Neural progenitor cell (in vitro differentiated cells): ENCODE measurements at places on chromosomes 12 and 14. TPM values are rescaled to one million over a fixed set of nuclear protein-coding genes. Genes with fewer than 3 reads are reported as not detected.

DNA sequence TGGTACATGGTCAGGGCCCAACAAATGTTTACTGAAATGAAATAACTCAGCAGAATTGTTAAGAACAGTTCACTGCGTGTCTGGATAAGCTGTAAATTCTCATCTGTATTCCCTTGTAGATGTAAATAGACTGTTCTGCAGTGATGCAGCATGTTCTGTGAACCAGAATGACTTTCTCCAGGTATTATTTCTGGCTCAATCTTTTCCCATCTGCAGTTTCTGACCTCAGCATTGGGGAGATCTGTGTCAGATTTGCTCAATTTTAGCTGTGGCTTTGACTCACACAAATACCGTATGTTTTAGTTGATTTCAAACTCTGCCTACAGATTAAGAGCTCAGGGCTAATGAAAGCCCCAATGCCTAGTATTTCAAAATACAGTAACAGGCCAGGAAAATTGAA is 49.2 kb upstream of the DICER1 start:
- no peak overlapping the region for H3K27ac ChIP-seq
- no peaks in the 10 kb centered on the region for H3K27me3 ChIP-seq
- H3K36me3 ChIP-seq: no peaks in the 10 kb centered on the region
- no peak overlapping the region for H3K4me3 ChIP-seq
- no peak for DNase-seq

GRCh38 chr12:70849265-70849960 is 71.1 kb downstream of the PTPRR start:
- no peaks in the 10 kb centered on the region for H3K27me3 ChIP-seq
- no peak for DNase-seq
- H3K27ac ChIP-seq: no peak overlapping the region

DNA sequence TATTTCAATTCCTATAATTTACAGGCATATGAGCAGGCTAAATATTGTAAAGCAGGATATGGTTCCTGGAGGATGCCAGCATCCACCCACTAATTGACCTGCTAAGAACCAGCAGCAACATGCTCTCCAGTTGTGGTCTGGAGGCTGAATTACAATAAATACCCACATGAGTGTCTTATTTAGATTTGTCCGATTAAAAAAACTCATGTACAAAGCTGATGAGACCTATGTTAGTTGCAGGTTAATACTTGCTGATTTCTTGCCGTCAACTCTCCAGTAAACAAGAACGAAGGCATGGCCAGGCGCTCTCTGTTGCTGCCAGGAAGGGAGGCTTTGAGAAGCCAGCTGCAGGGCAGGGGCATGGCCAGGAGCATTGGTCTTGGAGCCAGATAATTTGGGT is 169.3 kb upstream of the PRICKLE1 start:
- H3K27ac ChIP-seq: no peak overlapping the region
- DNase-seq: no peak
- H3K4me1 ChIP-seq: peaks cover 21% of the 10 kb centered on the region
- H3K27me3 ChIP-seq: no peaks in the 10 kb centered on the region
- no peak overlapping the region for H3K4me3 ChIP-seq

GRCh38 chr12:120316798-120317223 is 10.8 kb downstream of the PLA2G1B start:
- no peak overlapping the region for H3K27ac ChIP-seq
- DNase-seq: no peak
- no peaks in the 10 kb centered on the region for H3K36me3 ChIP-seq
- H3K4me3 ChIP-seq: peak overlapping the region; percentile 44
- H3K27me3 ChIP-seq: no peaks in the 10 kb centered on the region
- peaks cover 6% of the 10 kb centered on the region for H3K4me1 ChIP-seq

- H3K36me3 ChIP-seq: no peaks in the 10 kb centered on the region
- peak overlapping the region; percentile 91 for H3K4me3 ChIP-seq
- H3K27ac ChIP-seq: peak overlapping the region; percentile 35
- H3K27me3 ChIP-seq: peaks cover 14% of the 10 kb centered on the region
Observed at GRCh38 chr14:69153152-69153872, 393 bp upstream of the DCAF5 start.

DNA sequence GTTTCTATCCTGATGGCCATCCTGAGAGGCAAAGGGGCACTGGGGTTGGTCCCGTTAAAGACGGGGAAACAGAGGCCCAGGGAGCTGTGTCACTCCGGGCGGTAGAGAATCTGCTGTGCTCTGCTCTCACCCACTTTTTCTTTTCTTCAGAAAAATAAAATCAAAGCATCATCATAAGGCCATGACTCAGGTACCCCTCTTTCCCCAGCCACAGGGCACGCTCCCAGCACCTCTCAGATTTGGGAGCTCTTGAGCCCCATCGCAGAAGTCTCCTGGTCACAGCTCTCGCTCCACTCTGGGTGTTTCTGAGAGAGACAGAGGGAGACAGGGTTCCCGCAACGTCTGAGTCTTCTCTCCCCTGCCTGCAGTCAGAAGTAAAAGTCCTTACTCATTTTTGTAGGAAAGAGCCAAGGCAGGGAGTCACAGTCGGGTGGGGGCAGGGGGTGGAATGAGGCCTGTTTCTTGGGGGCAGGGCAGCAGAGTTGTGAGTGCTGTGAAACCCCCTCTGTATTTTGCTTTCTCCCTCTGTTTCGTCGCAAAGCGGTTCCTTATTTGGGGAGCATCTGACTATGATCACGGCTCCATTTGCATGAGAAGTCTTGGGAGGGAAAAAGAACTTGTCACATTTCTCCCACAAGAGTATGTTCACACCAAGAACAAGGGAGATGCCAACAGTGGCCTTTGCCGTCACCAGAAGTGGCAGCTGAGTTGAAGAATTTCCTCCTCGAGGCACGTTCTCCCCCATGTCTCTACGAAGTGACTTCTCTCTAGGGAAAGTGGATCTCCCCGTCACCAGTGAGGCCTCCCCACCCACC is 139.0 kb downstream of the BCL11B start:
- H3K4me3 ChIP-seq: no peak overlapping the region
- no peaks in the 10 kb centered on the region for H3K27me3 ChIP-seq
- H3K36me3 ChIP-seq: no peaks in the 10 kb centered on the region
- peaks cover 3% of the 10 kb centered on the region for H3K4me1 ChIP-seq

GRCh38 chr14:98906123-98906995 is 365.6 kb downstream of the BCL11B start:
- H3K27ac ChIP-seq: no peak overlapping the region
- no peaks in the 10 kb centered on the region for H3K36me3 ChIP-seq
- H3K4me3 ChIP-seq: no peak overlapping the region
- no peaks in the 10 kb centered on the region for H3K27me3 ChIP-seq

- H3K27ac ChIP-seq: peak overlapping the region; percentile 98
- H3K4me3 ChIP-seq: peak overlapping the region; percentile 30
- peaks cover 40% of the 10 kb centered on the region for H3K4me1 ChIP-seq
Observed at GRCh38 chr14:67268426-67269150, 27.4 kb downstream of the PALS1 start.

- no peaks in the 10 kb centered on the region for H3K36me3 ChIP-seq
- H3K4me3 ChIP-seq: no peak overlapping the region
- H3K4me1 ChIP-seq: no peaks in the 10 kb centered on the region
Observed at GRCh38 chr14:33917661-33918060, 33.2 kb downstream of the EGLN3 start.

DNA sequence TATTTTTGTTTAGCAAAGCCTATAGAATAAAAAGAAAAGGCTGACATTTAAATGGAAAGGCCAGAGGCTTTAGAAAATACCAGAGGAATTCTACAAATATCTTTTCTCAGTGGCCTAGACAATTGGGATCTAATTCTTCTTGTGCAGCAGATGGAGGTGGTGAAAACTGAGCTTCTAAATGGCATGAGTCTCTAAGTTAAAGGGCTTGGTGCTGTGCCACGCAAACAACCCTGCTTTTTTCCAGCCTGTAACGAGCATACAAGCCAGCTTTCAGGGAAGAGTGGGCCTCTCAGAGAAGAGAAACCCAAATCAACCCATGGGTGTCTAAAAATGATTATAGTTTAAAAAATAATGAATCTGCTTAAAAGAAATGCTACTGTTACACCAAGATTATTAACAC is 237.9 kb upstream of the NAV3 start:
- H3K27me3 ChIP-seq: no peaks in the 10 kb centered on the region
- DNase-seq: no peak
- no peaks in the 10 kb centered on the region for H3K36me3 ChIP-seq
- H3K4me1 ChIP-seq: peaks cover 17% of the 10 kb centered on the region

- H3K4me3 ChIP-seq: peak overlapping the region; percentile 85
- H3K27ac ChIP-seq: no peak overlapping the region
- no peaks in the 10 kb centered on the region for H3K27me3 ChIP-seq
- H3K36me3 ChIP-seq: no peaks in the 10 kb centered on the region
- H3K4me1 ChIP-seq: peaks cover 24% of the 10 kb centered on the region
- DNase-seq: peak; percentile 61
Observed at GRCh38 chr12:62466018-62466593, 520 bp upstream of the MON2 start.

GRCh38 chr12:25985316-25986175 is 27.1 kb downstream of the RASSF8 start:
- DNase-seq: no peak
- H3K4me1 ChIP-seq: peaks cover 44% of the 10 kb centered on the region
- H3K27ac ChIP-seq: no peak overlapping the region
- no peak overlapping the region for H3K4me3 ChIP-seq
- no peaks in the 10 kb centered on the region for H3K36me3 ChIP-seq
- H3K27me3 ChIP-seq: no peaks in the 10 kb centered on the region

GRCh38 chr14:94833633-94834032 is 63.7 kb upstream of the GSC start:
- H3K4me1 ChIP-seq: no peaks in the 10 kb centered on the region
- H3K27me3 ChIP-seq: no peaks in the 10 kb centered on the region
- H3K27ac ChIP-seq: no peak overlapping the region
- no peak for DNase-seq
- H3K4me3 ChIP-seq: no peak overlapping the region
- H3K36me3 ChIP-seq: no peaks in the 10 kb centered on the region

GRCh38 chr12:64895526-64895925 is 71.1 kb downstream of the TBC1D30 start:
- no peak for DNase-seq
- H3K27me3 ChIP-seq: no peaks in the 10 kb centered on the region
- H3K27ac ChIP-seq: no peak overlapping the region
- H3K4me1 ChIP-seq: no peaks in the 10 kb centered on the region

GRCh38 chr12:89965993-89966392 is 257.4 kb upstream of the ATP2B1 start:
- peaks cover 5% of the 10 kb centered on the region for H3K4me1 ChIP-seq
- DNase-seq: no peak
- H3K27me3 ChIP-seq: peaks cover 16% of the 10 kb centered on the region
- H3K4me3 ChIP-seq: no peak overlapping the region
- no peak overlapping the region for H3K27ac ChIP-seq

GRCh38 chr14:50821510-50822464 is 9.2 kb downstream of the NIN start:
- no peaks in the 10 kb centered on the region for H3K27me3 ChIP-seq
- no peak overlapping the region for H3K27ac ChIP-seq
- no peak overlapping the region for H3K4me3 ChIP-seq
- H3K36me3 ChIP-seq: no peaks in the 10 kb centered on the region
- peaks cover 13% of the 10 kb centered on the region for H3K4me1 ChIP-seq

DNA sequence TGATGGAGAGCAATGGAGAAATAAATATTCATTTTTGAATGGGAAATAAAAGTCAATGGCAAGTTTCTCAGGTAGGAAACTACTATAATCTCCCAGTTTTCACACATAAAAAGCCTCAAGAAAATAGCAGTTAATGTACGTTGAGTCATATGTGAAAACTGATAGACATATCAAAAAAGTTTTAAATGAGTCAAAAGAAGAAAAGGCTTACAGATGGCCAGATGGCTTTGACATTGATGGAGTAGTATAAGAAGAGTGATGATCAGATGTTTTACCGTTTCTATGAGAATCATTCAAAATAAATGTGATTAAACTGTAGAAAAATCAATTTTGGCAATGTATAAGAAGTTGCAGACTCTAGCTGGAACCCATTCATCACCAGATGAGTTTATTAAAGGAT is 97.8 kb downstream of the LLPH start:
- no peaks in the 10 kb centered on the region for H3K4me1 ChIP-seq
- no peaks in the 10 kb centered on the region for H3K27me3 ChIP-seq
- H3K4me3 ChIP-seq: no peak overlapping the region
- H3K27ac ChIP-seq: no peak overlapping the region

DNA sequence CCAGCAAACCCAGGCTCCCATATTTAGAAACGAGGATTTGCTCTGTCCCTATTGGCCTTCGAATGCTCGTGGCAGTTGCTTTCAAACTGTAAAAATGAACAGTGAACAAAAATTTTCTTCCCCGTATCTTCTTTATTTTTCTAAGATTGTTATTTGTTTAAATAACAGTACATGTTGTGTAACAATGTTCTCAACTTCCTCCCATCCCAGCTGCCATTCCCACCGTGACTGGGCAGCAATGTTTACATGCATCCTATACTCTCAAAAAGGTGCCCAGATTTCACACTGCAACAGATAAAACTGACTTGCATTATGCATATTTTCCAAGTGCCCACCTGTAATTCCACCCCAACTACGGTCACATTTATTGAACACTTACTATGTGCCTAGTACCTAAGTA is 12.8 kb downstream of the VCPKMT start:
- no peak overlapping the region for H3K27ac ChIP-seq
- no peak overlapping the region for H3K4me3 ChIP-seq
- no peaks in the 10 kb centered on the region for H3K4me1 ChIP-seq
- no peaks in the 10 kb centered on the region for H3K36me3 ChIP-seq

GRCh38 chr14:93103392-93104080 is 12.2 kb downstream of the ITPK1 start:
- no peak for DNase-seq
- no peak overlapping the region for H3K27ac ChIP-seq
- no peaks in the 10 kb centered on the region for H3K4me1 ChIP-seq
- H3K4me3 ChIP-seq: no peak overlapping the region

DNA sequence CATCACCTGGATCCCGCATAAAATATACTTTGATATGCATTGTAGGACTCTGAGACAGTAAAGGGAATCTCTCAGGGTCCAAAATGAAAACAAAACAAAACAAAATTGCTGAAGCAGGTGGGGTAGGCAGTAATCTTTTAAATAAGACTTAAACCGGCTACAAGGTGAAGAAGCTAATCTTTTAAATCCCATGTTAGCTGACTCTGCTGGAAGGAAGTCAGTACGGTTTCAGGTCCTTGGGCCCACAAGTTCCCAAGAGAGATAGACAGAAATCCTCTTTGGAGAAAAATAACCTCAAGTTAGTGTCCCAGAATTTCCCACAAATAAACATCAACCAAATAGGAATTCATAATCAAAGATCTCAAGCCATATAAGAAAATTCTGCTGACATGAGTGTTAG is 5.0 kb upstream of the EPS8 start:
- no peak overlapping the region for H3K27ac ChIP-seq
- H3K4me1 ChIP-seq: peaks cover 10% of the 10 kb centered on the region
- peaks cover 21% of the 10 kb centered on the region for H3K27me3 ChIP-seq
- no peak overlapping the region for H3K4me3 ChIP-seq

- H3K27ac ChIP-seq: no peak overlapping the region
- H3K4me1 ChIP-seq: no peaks in the 10 kb centered on the region
- DNase-seq: no peak
- H3K36me3 ChIP-seq: no peaks in the 10 kb centered on the region
- no peak overlapping the region for H3K4me3 ChIP-seq
- H3K27me3 ChIP-seq: no peaks in the 10 kb centered on the region
Observed at GRCh38 chr12:99558109-99558508, 89.4 kb upstream of the GARIN6 start.

- no peak overlapping the region for H3K4me3 ChIP-seq
- no peak for DNase-seq
- H3K27ac ChIP-seq: no peak overlapping the region
- H3K36me3 ChIP-seq: no peaks in the 10 kb centered on the region
- no peaks in the 10 kb centered on the region for H3K27me3 ChIP-seq
Observed at GRCh38 chr12:112386726-112387125, 4.5 kb upstream of the HECTD4 start.

GPR65 gene
- not detected in 2 replicates for total RNA-seq

NEK9 gene
- total RNA-seq: 25.9 and 28.3 TPM in 2 replicates

RAB2B gene
- total RNA-seq: 38.5 and 54.2 TPM in 2 replicates

ADCK1 gene
- total RNA-seq: 1.6 and 4.8 TPM in 2 replicates

PMEL gene
- 207 and 301 TPM in 2 replicates for total RNA-seq

ETNK1 gene
- 35.5 and 53.9 TPM in 2 replicates for total RNA-seq

TAS2R20 gene
- 6.4 and 7.4 TPM in 2 replicates for total RNA-seq

EPYC gene
- not detected in 2 replicates for total RNA-seq

LPAR5 gene
- total RNA-seq: 0.04 and 0.22 TPM in 2 replicates

ASCL1 gene
- total RNA-seq: 0.21 TPM in 1 of 2 replicates, not detected in the other

ALX1 gene
- total RNA-seq: 3.9 and 5.6 TPM in 2 replicates
